ENCODE measurements at places on chromosomes 7 and 10.
A peak's percentile ranks its signal among the peaks of the same experiment; 100 is the strongest.

- no peak for DNase-seq
Observed at GRCh38 chr10:36515319-36515718, 610.1 kb upstream of the ANKRD30A start.

- DNase-seq: no peak
Observed at GRCh38 chr7:112204499-112205342, 1.5 kb downstream of the DOCK4 start.

GRCh38 chr10:13704964-13705363, 118.2 kb downstream of the PRPF18 start:
- no peak for DNase-seq

DNA sequence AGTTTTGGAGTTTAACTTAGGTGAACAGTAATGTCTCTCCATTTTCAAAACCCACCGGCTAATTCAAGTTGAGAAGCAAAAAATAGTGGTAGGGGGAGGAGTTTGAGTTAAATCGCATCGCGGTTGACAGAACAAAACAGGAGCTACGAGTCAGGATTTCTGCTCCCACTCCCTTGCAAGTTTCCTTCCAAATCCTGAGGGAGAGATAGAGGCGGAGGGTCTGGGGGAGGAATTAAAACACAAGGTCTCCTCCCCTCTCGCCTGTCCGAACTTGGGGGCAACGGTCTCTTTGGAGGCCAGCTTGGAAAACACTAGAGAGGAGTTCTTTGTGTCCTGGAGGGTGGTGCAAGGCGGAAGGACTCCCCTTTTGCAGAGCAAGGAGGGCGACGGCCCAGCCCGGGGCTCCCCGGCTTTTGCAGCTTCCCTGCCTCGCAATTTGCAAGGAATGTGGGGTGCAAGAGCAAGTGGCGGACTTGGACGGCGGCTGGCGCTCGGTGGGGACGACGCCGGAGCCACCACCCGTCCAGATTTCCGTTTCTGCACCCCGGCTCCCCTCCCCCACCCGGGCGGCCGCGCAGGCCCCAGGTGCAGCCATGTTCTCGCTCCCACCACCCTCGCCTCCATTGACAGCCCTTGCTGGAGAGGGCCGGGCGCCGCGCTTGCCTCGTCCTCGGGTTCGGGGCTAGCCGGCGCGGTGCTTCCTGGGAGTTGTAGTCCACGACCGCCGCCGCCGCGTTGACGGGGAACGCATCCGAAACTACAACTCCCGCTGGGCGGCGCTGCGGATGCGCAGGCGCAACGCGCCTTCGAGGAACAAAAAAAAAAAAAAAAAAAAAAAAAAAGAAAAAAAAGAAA, 454 bp upstream of the GTF2I start:
- DNase-seq: peak; percentile 97

DNA sequence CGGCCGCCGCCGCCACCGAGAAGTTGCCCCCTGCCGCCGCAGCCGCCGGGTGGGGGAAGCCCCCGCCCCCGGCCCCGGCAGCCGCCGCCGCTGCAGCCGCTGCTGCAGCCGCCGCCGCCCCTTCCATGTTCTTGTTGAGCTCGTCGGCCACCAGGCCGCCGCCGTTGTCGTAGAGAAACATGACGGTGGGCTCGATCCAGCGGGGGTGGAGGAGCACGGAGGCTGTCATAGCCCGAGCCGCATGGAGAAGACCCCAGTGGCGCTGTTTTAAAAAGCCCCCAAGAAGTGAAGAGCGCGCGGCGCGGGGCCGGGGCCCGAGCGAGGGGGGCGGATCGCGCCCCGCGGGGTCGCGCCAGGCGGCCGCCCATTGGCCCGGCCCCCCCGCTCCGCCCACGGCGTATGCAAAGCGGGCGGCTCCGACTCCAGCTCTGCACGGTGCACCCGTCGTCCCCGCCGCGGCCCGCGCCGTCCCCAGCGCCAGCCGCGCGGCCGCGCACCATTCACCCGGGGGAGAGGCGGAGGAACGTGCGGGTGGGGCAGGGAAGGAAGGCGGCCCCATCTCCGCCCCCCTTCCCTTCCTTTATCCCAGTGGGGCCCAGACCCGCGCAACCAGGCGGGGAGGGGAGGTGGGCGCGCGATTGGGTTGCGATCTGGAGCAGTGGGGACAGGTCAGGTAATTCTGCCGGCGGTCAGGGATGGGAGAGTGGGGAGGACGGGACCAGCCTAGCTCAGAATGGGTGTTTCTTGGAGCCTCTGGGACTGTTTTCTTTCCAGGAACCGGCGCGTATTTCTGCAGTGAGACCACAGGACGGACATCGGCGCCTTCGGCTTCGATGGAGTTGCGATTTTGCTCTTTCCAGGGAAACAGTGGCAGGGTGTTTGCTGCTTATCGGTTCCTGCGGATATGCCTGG, at the start of gene HOXA13:
Gene HOXA13, minus strand, starts transcription at position 243 of the 912 bp plus-strand sequence. Its CDS starts 14 bp downstream, at position 229.
- DNase-seq: no peak

GRCh38 chr10:48238826-48239520, 35.5 kb downstream of the FRMPD2 start:
- no peak for DNase-seq

DNA sequence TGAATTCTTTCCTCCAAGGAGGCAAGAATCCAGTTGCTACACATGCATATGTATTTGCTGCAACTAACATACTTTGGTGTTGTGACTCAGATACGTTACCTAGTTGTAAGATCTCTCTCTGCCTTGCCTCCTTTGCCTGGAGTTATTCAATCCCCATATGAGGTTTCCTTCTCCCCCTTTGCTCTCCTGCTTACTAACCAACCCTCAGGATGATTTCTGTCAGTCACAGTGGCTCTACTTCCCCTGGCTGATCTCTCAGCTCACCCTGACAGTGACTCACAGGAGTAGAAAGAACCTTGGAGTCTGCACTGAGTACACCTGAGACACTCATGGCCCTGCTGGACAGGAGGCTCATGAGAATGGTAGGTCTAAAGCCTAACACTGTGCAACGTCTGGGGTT, 92.0 kb downstream of the TMEM106B start:
- no peak for DNase-seq

GRCh38 chr10:97713826-97714400, 383 bp downstream of the MARVELD1 start:
- DNase-seq: peak; percentile 37

DNA sequence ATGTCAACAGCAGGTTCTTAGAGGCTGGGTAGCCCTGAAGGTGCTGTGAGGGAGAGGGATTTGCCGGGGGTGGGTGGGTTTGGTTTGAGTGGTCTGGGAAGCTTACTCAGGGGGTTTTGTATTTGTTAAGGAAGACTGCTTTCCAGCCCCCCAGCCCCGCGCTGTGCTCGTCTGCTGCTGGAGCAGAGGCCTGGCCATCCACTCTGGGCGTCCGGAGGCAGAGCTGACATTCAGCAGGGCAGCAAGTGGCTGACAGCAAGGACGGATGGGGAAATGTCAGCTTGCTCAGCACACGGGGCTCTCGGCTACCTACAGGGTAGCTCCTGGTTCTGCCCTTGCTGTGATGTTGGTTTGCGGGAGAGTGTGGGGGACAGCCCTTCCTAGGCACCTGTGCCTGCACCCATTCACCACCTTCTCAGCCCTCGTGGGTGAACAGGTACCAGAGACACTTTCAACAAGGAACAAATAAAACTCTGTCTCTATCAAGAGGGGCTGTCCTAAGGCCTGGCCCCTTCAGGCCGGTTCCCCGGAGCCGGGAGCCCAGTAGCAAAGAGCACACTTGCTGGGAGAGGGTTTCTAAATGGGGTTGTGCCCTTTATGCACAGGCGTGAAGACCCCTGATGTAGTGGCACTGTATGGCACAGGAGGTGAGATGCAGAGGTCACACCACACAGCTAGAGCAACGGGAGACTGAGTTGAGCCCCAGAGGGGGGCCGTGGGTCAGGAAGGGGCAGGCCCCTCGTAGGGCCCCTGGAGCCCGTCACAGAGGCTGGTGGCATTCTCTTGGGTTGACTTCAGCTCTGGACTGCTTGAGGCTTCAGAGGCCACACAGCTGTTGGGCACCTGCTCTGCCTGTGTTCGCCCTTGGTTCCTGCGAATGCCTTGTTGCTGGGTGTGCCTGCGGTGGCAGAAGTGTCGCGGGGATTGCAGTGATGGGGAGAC, 72.2 kb upstream of the SHH start:
- DNase-seq: no peak

DNA sequence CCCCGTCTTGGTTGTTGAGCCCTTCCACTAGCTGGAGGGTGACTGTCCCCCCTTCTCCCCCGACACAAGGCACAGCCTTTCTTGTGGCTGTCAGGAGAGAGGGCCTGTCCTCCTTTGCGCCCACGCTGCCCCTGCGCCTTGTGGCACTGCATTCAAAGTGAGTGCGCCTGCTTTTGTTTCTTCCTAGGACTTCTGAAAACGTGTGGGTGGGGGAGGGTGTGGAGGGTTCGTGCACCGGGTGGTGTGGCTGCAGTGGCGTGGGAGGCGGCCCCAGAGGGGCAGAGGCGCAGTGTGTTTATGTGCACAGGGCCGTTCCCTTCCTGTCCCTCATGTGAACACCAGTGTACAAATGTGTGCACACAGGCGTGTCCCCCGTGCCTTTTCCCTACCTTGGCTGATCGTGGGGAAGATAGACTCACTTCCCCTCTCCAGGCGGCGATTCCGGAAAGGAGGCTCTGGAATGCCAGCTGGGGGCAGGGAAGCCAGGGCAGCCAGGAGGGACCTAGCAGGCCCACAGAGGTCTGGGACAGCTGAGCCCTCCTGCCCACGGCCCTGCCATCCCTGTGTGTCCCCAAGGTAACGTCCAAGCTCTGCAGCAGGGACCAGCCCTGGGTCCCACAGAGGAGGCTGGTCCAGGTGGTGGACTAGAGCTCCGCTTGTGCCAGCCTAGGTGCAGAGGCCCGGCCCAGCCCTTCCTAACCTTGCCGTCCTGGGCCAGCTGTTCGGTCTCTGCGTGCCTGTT, 88.8 kb downstream of the LHPP start:
- peak; percentile 56 for DNase-seq

DNA sequence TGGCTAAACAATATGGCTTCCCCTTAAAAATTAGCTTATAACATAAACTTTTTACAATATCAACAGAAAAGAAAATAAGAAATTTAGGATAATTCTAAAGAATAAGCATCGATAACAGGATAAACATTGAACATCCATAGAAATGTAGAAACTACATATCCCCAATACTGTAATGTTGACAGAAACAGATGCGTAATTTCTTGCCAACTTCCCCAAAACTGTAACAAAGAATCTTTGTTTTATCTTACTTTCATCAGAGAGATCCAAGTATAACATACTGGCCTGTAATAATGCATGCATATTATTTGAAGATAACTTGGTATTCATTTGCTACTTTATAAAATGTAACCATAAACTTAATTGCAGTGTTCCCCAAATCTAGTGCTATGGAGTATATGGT, 339.9 kb downstream of the ARL4A start:
- no peak for DNase-seq

DNA sequence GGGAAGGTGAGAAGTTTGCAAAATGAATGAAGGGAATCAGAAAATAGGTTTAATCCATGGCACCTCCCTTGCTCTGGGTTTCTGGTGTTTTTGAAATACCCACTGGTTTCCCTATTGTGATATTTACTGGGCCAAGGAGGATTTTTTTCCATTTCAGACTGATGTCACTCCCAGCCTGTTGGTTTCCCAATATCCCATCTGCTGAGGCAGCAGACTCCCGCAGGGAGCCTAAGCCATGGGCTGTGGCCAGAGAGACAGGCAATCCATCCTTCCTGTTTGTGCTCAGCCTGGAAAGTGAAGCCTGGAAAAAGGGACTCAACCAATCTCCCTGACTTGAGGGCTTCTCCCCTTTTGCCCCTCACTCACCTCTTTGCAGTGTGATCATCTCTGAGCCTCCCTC, 22.8 kb downstream of the FAM107B start:
- no peak for DNase-seq

DNA sequence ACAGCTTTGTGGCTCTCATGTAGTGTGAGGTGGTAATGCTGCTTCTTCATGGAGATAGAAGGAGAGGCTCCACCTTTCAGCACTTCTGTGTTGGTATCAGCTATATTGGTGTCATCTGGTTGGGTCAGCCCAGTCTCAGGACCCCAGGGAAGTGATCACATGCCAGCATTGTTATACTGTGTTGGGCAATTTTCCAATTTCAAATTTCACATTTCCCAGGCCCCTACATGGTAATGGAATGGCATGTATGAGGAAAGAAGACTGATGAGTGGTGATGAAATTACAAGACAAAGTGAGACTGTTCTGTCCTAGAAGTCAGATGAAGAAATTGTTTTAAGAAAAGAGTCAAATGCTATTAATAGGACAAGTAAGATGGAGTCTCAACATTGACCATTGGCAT, 3.7 kb upstream of the AKR1C3 start:
- DNase-seq: no peak

DNA sequence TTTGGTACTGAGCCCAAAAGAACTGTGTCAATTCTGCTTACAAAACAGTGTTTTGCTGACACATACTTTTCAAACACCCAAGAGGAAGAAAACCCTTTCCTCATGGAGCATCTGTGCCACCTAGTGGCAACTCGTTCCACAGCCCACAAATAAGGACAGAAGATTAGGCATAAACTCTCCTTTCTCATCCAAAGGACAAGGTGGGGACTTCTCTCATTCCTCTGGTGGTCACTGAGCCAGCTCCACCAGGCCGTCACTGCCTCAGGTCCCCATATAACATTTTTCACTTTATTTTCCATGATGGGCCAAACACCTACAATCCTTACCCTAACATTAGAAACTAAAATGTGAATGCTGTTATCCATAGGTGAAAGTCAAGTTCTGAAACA, 76.9 kb downstream of the RNF216 start:
- DNase-seq: peak; percentile 58

- DNase-seq: no peak
Observed at GRCh38 chr7:146370171-146370570, 253.6 kb downstream of the CNTNAP2 start.

GRCh38 chr7:141586878-141587277, 35.7 kb downstream of the AGK start:
- DNase-seq: no peak

DNA sequence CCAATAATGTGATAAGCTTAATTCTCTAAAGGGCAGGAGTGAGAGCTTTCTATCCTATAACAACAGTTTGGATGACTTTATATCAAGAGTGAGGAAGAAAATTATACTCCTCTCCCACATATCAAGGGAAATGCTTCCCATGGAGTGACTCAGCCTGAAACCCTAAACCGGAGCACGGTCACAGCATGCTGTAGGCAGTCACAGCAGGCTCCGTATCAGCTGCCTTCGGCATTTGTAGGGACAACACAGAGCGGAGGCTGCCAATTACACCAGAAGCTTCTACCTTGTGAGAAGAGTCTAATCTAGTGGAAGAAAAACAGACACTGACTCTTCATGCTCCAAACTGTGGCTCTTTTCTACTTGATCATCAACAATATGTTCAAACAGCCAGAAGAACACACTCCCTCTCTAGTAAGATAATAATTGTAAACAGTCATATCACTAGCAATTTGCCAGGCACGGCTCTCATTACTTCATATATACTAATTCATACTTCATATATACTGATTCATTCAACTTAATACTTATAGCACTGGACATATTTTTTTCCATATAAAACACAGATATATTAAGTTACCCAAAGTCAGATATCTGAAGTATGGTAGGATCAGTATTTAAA, 65.9 kb downstream of the DGKB start:
- no peak for DNase-seq

- DNase-seq: no peak
Observed at GRCh38 chr10:122689146-122689820, 10.4 kb downstream of the C10orf120 start.

DNA sequence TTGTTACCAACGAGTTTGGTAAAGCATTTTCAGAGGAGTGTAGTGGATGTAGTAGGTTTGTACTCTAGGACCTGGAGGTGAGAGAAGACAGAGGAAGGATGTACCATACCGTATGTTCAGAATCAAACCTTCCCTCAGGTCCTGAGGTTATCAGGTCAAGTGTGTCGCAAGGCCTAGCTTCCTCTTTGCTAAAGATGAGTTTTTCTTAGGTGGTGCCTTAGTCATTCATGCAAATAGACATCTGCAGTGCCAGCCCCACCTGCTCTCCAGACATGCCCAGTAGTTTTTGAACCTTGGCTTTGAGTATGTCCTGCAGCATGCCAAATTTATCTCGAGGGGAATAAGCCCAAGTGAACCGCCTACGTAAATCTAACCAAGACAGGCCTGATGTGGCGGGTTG, 71.3 kb downstream of the HDAC9 start:
- DNase-seq: peak; percentile 67
